ENCODE measurements at places on chromosomes 16 and 17.

GRCh38 chr17:27975146-27976011 lies 67.1 kb upstream of the NLK start:
- DNase-seq, result no peak

- DNase-seq, result no peak
Measured at GRCh38 chr17:859061-859823, 77.1 kb downstream of the MRM3 start.

DNA sequence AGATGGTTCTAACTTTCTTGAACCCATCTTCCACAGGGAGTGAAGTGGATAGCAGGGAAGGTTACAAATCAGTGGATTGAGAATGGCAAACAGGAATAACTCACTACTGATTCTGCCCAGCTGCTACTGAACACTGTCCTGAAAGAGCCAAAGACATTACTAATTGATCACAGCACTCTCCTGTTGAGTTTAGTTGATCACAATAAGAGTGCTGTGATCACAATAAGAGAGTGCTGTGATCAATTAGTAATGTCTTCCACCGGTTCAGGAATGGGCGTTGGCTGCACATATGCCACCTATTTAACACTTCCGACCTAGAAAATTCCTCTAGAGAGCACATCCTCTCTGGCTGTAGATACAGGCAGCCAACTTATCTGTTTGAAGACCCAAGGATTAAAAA lies 11.4 kb downstream of the CFAP97D1 start:
- no peak for DNase-seq

DNA sequence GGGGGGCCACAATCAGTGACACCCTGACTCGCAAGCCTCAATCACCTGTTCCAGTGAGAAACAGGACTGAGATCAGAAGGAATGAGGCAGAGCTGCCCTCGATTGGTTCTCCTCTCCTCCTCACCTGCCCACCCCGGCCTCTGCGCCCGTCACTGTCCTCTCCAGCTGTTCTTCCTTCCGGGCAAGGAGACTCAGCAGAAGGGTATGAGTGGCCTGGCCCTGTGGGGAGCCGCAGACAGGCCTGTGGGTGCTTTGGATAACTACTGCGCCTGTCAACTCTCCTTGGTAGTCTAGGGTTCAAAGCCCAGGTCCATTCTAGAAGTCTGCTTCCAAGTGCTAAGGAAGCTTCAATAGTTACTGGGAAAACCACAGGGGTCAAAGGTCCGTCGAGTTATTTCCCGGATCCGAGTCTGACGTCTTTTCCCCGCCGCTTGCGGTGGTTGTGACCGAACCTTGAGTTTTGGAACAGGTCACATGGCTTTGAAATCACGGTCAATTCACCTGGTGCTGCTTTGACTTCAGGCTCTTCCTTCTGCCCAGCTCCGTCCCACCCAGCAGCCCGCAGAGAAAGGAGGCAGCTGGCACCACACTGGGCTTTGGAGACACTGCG lies 8.3 kb downstream of the CARD14 start:
- DNase-seq, result no peak

GRCh38 chr17:82215095-82215971 lies 2.7 kb upstream of the CCDC57 start:
- DNase-seq, result no peak

DNA sequence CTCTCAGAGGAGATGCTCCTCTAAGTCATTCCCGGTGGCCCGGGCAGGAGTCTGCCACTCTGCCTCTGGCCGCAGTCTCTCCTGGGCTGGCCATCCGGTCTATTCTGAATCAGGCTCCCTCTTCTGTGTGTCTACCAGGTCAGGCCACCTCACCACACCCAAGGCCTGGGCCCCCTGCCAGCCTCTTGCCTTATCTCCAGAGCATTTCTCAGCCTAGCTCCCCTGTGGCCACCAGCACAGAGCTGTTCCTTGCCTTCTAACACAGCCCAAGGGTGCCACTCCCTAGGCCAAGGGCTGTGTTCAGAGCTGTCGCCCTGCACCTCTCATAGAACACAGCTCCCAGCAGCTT lies 55.3 kb downstream of the MYO18A start:
- DNase-seq, result peak; percentile 82

DNA sequence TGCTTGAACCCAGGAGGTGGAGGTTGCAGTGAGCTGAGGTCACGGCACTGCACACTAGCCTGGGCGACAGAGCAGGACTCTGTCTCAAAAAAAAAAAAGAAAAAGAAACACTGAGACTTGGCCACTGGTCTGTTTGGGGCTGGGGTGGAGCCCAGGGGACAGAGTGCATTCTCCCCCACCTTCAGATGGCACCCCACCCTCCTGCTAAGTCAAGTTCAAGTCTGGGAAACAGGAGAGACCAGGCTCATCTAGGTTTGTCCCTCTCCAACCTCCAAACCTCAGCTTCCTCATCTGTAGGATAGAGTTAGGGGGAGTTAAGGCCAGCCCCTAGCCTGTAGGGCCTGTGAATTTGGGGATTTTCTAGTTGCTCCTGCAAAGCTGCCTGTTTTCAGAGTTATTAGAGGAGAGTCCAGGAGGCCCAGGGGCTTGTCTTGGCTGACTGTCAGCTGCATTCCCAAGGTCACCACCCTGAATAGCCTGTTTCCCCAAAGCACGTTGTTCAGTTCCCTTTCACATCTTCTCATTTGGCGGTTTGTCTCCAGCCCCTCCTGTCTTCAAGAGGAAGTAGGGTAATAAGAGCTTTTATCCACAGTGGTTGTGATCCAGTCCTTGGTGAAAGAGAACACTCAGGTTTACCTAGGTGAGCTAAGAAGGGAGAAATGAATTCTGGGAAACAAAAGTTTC lies 2.2 kb downstream of the MT3 start:
- no peak for DNase-seq

DNA sequence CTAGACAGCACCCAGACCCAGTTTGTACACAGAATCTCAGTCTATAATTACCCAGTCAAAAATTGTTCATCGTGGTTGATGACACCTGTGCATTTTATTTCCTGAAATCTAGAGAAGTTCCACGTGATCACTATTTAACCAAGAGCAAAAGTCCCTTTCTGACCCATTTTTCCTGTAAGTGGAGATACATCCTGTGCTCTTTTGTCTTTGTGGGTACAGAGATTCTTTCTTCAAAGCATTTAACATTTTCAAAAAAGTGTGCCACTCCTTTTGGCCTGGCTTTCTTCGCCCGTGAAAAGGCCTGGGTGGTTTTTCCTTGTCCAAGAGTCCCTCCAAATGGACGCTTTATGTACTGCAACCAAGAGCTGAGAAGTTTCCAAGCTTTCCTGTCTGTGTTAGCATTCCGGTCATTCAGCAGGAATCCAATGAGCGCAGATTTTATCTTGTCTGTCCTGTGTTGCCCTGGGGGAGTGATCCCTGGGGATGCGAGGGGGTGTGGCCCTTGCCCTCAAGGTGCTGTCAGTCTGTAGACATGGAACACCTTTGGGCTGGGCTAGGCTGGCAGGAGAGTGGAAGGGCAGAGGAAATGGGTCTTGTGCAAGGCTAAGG lies 161.1 kb upstream of the CACNG5 start:
- DNase-seq, result no peak

DNA sequence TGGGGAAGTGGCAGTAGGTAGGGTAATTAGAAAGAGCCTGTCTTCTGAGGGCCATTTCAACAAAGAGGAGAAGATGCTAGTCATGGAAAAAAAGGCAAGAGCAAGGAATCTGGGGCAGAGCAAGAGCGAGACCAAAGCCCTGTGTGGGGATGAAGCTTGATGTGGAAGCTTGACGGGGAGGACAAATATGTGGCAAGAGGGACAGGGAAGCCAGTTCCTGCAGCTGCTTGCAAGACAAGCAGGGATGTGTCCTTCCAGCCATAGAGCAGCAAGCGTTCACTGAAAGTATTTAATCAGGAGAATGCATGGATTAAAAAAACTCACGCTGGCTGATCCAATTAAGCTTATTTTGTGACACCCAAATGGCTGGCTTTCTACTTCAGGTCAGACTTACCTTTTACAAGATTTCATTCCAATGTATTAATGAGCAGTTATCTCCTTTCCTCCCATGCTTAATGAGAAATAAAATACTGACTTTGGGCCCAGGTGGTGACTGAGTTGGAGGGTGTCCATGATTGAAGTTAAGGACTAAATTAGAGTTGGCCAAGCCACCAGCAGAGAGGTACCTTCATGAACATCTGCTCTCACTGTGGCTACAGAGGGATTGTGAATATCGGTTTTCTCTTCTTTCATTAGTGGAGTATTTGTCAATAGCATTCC lies 76.8 kb downstream of the ABCA8 start:
- no peak for DNase-seq

DNA sequence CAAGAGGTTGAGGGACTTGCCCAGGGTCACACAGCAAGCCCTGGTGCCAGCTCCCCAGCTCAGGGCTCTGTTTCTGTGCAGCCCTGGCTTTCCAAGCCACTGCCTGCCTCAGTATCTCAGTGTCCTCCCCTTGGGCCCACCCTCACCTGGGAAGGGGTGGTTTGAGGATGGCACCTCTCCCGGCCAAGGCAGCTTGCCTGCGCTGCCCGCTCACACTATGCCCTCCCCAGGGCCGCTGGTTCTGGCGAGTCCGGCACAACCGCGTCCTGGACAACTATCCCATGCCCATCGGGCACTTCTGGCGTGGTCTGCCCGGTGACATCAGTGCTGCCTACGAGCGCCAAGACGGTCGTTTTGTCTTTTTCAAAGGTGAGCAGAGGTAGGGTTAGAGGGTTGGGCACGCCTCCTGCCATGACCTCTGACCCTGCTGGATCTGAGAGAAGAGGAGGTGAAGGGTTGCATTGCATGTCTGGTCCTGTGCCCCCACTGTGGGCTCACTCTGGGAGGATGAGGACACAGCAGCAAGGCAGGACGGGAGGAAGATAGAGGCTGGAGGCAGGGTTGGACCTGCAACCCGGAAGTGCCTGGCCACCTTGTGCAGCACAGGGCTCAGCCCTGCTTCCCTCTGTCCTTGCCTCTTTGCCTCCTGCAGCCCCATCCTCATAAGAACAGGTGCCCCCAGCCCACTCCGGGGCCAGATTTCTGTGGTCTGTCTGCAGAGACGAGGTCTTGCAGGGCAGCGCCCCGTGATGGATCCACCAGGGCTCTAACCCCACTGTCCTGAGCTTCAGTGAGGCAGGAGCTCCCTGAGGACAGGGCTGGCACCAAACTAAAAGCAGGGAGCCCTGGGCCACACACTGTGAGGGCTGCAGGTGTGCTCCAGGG lies 16.7 kb downstream of the MMP15 start:
- DNase-seq, result no peak

GRCh38 chr16:8589900-8590688 lies at the start of gene TMEM114:
Gene TMEM114, minus strand, starts transcription at chr16:8590511. Its CDS starts 673 bp downstream, at chr16:8589838.
- DNase-seq, result no peak

DNA sequence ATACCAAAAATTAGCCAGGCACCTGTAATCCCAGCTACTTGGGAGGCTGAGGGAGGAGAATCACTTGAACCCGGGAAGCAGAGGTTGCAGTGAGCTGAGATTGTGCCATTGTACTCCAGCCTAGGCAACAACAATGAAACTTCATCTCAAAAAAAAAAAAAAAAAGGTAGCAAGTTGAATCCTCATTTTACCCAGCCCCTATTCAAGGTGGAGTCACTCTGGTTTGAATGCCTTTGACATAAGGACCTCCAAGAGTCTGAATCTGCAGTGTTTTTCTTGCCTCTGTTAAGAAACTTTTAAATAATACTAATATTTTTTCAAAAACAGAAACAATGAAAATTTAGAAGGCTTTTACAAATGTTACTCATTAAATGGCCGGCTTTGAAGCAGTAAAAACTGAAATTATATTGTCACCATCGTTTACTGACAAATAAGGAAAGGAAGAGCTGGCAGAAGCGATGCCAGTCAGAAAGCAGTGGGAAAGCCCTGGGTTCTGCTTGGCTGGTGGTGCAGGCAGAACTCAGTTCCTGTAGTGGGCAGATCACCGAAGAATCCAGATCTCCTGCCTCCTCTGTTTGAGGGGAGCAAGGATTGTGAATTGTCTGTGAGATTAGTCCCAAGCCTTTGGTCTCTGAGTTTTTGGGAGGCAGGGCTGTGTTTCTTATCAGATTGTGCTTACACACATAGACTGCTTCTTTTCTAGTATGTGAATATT lies 99.7 kb upstream of the HAS3 start:
- DNase-seq, result no peak

DNA sequence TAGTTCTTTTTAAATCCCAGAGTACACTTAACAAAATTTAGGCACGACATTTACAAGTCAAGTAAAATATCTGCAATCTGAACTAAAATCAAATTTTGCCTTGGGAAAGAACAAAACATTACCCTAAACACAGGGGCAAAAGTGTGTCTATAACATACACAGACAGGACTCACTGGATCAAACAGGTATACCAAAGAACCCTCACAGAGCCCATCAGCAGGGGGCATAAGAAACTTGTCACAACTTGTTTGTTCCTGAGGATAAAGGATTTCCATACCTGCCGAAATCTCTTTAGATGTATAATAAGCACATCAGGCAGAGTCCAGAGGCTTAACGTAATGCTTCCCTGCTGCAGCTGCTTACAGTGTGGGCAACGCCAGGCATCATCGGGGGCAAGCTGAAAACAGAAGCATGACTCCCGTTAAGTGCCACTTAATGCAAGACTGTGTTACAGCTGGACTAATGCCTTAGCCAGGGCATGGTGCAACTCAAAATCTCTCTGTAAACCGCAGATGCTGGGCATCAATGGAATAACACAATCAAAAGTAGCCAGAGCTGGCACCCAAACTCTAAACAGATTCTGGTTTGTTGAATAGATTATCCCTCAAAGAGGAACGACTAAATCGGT lies 67.0 kb downstream of the USP31 start:
- no peak for DNase-seq

GRCh38 chr17:2420176-2420575 lies 19.3 kb upstream of the MNT start:
- no peak for DNase-seq

- DNase-seq, result no peak
Measured at GRCh38 chr16:22427556-22427955, 53.1 kb upstream of the CDR2 start.

- no peak for DNase-seq
Measured at GRCh38 chr17:63258785-63259184, 187.3 kb downstream of the CYB561 start.

DNA sequence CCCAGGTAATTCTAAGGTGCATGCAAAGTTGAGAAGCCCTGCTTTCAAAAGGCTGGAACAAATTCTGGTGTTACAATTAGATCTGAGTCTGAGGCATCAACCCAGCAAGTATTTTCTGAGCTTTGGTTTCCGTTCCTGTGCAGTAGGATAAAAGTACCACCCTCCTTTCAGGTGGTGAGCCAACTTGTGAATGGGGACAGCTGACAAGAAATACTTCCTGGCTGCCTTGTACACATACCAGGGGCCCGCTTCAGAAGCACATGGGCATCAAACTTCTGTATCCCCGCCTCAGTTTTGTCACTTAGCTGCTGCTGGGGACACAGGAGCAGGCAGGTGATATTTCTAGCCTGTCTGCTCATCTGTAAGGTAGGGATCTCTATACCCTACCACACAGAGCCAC lies 252.2 kb downstream of the CPPED1 start:
- no peak for DNase-seq

- no peak for DNase-seq
Measured at GRCh38 chr16:89052890-89053724, 40.5 kb upstream of the ACSF3 start.

GRCh38 chr16:74487634-74488495 lies 66.6 kb upstream of the CLEC18B start:
- DNase-seq, result no peak

GRCh38 chr16:27387724-27388123 lies 14.2 kb upstream of the IL21R start:
- no peak for DNase-seq
